ENCODE measurements at places on chromosomes 4 and X.
A peak's percentile ranks its signal among the peaks of the same experiment; 100 is the strongest.

DNA sequence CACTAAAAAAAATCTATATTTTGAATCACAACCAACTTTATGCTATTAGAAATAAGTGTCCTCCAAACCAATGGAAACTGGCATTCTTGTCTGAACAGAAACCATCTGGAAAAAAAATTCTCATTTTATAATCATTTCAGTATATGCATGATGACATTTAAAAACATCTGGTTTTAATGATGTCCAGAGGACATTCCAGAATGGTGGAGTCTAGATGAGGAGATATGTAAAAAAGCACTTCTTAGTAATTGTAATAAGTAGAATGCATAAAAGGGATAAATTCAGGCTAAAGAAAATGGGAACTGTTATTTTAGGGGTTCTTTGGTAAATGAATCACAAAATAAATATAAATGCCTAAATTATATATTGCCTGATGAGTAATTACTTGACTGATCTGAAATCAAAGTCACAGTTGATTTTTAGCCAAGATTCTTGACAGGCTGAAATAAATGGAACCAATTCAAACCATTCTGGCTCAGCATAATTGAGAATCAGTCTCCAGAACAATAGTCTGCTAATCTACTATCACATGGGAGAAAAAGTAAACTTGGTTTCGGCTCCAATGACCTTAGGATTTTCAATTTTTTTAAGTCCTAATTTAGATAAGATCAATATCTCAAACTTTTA is 636.6 kb downstream of the FAT4 start:
- DNase-seq, result peak; percentile 89

DNA sequence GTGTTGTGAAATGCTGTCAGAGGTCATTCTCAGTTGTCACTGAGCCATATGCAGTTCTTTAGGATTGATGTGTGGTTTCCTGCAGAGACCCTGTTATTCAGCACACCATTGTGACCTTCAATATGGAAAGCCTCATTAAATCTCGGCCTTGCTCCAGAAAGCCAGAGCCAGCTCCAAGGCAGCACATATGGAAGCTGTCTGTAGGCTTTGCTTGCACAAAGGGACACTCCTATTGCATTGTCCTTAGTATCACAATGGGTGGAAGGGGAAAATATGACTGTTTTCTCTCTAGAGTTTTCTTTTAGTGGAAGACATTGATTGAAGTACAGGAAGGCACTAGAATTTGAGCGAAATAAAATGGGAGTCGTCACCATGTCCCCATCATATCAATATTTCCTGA is 179.0 kb downstream of the CEP135 start:
- no peak for DNase-seq

GRCh38 chr4:73650250-73650649 is 30.0 kb upstream of the RASSF6 start:
- no peak for DNase-seq

DNA sequence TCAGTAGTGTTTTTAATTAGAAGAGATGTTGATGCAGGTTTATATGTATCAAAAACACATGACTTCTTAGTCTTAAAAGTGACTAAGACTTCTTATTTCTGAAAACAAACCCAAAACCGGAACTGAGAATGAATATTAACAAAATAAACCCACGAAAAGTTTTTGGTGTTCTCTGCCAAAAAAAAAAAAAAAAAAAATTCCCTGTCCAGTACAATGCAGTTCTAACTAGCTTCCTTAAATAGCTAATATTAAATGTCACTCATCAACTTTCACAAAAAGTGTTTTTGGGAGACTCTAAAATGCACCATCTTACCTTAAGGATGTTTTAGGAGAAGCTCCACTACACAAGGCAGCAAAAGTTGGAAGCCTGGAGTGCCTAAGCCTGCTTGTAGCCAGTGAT is 2.0 kb downstream of the ANKRD37 start:
- DNase-seq, result no peak

DNA sequence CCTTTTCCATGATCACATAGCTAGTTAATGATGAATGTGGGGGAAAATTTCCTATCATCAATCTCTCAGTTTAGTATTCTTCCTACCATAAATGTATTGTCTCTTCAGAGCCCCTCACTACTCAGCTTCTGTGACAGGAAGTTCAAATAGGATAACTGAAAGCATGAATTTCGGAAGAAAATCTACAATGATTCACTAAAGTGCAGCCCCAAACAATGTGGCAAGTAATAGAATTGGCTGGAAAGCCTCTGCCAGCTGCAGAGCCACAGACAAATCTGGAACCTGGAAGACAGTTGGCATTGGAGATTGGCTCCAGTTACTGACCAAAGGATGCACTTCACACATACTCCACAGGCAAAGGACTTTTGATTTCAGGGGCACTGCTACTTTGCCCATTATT is 35.2 kb downstream of the EGF start:
- no peak for DNase-seq

- DNase-seq, result peak; percentile 72
Observed at GRCh38 chr4:33959519-33959918, 2284.8 kb downstream of the ARAP2 start.

DNA sequence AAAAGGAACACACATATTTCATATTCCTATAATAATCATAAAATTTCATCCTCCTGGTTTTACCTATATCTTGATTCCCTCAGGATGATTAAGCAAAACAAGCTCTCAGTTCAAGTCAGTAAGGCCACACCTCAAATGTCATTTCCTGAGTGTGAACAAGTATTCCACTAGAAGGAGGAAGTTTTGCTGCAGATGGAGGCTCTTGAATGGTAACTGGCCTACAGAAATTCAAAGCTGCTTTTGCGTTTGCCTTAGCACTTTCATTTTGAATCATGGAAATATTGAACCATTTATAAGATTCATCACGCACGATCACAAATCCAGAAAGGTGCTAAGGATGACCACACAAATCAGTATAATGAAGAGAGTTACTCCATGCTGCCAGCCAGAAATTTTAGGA is 254.4 kb upstream of the CXXC4 start:
- DNase-seq, result no peak

DNA sequence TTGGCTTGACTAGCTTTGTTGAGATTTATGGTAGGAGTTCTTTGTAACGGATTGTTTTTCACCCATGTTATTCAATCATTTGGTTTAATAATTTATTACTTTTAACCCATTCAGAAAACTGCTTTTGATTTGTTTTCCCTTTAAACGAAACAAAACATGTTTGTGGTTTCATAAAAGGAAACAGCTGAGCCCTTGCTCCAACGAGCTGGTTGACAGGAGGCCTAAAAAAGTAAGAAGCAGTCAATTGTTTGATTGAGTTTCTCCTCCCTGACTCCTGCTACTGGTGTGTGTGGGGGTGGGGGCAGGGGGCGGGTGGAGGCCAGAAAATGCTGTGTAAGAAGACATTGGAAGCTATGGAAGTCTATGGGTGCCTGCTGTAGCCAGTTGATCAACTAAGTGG is 102.8 kb downstream of the CHRDL1 start:
- DNase-seq, result no peak

GRCh38 chrX:6930307-6930849 is 217.1 kb upstream of the STS start:
- peak; percentile 4 for DNase-seq

GRCh38 chrX:31433856-31434255 is 362.0 kb upstream of the FTHL17 start:
- DNase-seq, result no peak
